ENCODE measurements at places on chromosomes 13 and 19.
A peak's percentile ranks its signal among the peaks of the same experiment; 100 is the strongest.

- DNase-seq: no peak
Measured at GRCh38 chr13:93108111-93108601, 118.5 kb upstream of the GPC6 start.

- no peak for DNase-seq
Measured at GRCh38 chr19:4061178-4061682, 5.5 kb downstream of the ZBTB7A start.

DNA sequence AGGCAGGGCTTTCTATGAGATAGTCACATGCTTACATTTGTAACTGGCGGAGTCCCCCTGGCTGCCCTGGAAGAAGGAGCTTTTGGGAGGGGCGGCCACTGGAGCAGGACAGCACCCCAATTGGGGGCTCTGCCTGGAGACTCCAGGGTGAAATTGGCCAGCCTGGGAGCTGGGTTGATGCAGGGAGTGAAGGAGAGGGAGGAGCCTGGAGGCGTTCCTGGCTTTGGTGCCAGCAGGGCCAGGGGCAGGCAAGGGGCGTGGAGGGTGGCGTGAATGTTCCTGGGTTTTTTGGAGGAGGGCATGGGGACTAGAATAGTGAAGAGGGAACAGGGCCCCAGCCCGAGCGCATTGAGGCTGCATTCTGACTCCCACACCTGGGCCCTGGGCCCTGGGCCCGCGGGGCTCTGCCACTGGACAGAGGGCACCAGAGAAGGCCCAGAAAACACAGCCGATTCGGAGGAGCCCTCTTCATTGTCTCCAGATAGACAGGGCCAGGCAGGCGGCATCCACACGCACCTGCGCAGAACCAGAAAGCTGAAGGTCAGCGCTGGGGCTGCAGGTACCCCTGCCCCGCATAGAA lies 29.5 kb downstream of the COMP start:
- no peak for DNase-seq

DNA sequence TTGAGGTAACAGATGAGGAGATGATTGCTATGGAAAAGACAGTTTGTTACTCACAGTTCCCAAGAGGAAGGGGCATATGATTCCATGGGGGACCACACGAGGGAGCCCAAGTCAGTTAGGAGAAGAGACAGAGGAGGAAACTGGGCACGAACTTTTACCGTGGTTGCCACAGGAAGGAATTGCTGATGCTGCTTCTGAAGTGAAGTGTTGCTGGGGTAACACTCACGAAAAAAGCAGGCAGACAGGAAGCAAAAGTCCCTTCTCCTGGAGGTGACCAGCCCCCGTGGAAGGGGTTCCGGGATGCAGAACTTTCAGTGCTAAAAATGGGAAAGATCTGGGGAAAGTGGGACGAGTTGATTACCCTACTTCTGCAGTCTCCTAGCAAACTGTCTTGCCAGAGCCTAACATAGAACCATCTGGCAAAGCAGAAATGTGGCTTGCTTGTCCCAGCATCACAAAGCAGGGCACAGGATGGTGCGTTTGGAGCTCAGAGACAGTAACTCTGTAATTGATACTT lies 35.4 kb upstream of the MAP3K10 start:
- no peak for DNase-seq

- DNase-seq: peak; percentile 81
Measured at GRCh38 chr13:49669735-49670309, 21.5 kb downstream of the EBPL start.

DNA sequence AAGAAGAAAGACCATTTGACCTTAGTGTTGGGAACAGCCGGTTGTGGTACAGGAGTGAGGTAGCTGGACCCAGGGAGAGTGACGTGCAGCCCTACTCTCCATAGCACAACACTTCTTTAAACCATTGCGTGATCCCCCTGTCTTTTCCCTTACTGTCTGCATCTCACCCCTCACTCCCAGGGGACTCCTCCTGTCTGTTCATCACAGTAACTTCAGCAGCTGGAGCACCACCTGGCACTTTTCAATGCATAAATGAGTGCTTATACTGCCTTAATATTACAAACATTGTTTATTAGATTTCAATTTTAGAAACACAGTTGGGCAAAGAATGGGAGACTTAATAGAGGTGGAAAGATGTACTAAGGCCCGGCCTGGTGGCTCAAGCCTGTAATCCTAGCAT lies 285.5 kb downstream of the UQCRFS1 start:
- no peak for DNase-seq

GRCh38 chr19:39265321-39265916 lies 2.8 kb upstream of the IFNL2 start:
- no peak for DNase-seq

GRCh38 chr19:51691074-51691583 lies 2.0 kb upstream of the SPACA6 start:
- DNase-seq: peak; percentile 40

GRCh38 chr13:93700115-93700514 lies 473.5 kb downstream of the GPC6 start:
- peak; percentile 72 for DNase-seq

- DNase-seq: peak; percentile 65
Measured at GRCh38 chr13:110108348-110109139, 198.4 kb downstream of the COL4A1 start.

- peak; percentile 38 for DNase-seq
Measured at GRCh38 chr19:51594774-51595109, 23.7 kb downstream of the ZNF175 start.

- DNase-seq: no peak
Measured at GRCh38 chr13:36875431-36875830, 44.6 kb downstream of the SMAD9 start.

DNA sequence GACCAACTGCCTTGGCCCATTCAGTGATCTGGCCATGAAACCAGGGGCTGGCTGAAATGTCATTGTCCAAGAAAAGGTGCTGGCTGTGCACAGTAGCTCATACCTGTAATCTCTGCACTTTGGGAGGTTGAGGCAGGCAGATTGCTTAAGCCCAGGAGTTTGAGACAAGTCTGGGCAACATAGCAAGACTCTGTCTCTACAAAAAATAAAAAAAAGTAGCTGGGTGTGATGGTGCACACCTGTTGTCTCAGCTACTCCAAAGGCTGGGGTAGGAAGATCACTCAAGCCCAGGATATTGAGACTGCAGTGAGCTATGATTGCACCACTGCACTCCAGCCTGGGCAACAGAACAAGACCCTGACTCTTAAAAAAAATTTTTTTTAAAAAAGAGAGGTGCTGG lies 28.6 kb upstream of the C19orf12 start:
- no peak for DNase-seq

DNA sequence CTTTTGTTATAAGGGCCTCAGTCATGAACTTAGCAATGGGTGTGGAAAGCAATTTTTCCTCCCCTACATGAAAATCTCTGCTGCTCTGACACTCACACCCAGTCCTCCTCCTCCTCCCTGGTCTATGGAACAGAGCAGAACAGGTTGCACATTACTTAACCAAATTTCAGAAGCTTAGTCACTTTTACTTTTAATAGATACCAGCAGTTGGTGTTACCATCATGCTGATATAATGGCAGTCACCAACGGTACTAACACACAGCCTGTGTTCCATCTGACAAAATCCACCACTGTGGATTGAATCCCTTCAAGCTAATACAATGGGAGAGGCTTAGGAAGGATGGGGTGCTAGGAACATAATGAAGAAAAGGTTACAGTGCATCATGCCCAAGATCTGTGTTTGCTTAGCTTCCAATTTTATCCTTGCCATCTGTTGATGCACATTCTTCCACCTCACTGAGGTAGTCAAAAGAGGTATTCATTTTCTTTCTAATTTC lies 9.8 kb downstream of the TPT1 start:
- no peak for DNase-seq

DNA sequence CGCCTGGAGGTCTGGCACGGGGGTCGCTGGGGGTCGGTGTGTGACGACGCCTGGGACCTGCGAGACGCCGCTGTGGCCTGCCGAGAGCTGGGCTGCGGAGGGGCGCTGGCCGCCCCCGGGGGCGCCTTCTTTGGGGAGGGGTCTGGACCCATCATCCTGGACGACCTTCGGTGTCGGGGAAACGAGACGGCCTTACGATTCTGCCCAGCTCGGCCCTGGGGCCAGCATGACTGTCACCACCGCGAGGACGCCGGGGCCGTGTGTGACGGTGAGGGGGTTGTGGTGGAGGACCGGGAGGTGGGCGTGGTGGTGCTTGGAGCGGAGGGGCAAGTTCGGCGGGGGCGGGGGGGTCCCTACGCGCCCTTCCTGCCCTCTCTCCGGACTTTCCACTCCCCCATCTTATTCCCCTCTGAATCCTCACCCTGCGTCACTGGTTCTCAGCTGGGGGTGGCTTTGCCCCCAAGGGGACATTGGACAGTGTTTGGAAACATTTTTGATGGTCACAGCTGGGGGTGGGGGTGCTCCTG lies 5.5 kb downstream of the SSC5D start:
- no peak for DNase-seq

DNA sequence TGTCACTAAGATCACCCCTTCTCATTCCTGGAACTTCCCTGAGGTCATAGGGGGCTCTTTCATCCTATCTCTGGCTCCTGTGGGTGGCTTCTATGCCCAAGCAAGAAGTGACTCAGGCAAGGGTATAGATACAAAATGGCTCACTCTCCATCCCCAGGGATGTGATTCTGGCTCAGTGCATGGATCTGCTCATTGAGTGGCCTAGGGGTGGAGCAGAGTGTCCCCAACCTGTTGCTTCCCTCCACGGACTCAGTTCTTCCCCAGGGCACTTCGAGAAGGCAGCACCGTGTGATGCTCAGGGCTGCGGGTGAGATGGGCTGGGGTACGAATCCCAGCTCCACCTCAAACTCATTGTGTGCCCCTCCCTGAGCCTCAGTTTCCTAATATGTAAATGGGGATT lies 136.4 kb downstream of the PTPRS start:
- DNase-seq: no peak

DNA sequence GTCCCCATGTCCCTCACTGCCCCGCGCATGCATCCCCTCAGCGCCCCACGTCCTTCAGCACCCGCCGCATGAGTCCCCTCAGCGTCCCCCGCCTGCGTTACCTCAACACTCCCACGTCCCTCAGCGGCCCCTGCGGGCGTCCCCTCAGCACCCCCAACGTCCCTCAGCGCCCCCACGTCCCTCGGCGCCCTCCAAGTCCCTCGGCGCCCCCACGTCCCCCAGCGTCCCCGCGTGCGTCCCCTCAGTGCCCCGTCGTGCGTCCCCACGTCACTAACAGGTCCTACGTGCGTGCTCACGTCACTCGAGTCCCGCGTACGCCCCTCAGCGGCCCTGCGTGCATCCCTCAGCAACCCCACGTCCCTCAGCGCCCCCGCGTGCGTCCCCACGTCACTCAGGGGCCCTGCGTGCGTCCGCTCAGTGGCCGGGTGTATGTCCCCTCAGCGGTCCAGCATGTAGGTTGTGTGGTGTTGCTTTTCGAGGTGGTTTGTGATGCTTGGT lies 19.5 kb upstream of the GAS6 start:
- no peak for DNase-seq

DNA sequence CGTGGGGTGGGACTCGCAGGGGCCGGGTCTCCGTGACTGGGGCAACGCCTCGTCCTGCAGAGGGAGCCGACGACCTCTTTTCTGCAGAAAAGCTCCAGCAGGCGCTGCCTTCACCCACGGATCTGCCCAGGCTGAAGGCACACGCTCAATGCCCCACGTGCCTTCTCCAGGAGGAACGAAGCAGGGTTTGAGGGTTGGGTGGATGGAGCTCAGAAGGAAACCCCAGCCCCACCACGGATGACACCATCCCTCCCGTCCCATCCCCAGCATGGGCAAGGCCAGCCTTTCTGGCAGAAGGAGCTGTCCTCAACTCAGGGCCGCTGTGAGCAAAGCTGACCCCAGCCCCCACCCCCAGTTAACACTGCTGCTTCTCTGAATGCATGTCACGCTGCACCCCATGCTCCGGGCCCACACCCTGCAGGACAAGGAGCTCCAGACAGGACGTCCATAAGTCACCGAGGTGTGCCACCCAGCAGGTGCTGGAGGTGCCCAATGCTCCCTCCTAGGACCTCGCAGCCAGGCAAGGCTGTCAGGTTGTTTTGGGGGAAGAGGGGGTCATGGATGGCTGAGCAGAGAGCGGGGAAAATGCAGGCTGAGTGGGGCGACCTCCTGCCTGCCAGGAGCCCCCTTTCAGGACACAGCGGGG lies 7.4 kb downstream of the C19orf25 start:
- DNase-seq: no peak
